BJ (cell line): ENCODE measurements at places on chromosomes 3 and 15.

DNA sequence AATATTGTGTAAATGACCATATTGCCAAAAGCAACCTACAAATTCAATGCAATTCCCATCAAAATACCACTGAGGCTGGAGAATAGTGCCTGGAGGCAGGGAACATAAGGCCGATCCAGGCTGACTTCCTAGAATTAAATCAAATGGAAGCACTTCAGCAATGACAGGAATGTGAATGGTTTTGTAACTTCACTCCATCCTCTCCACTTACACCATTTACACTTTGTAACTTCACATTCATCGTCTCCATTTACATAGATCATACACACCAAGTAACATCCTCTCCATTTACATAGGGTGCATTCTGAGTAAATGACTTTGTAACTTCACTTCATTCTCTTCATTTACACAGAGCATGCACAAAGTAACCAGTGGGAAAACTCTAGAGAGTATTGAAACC lies 11.6 kb downstream of the STRIT1 start:
- DNase-seq, result no peak

GRCh38 chr3:197471221-197472010 lies 84.4 kb downstream of the BDH1 start:
- DNase-seq, result no peak

- no peak for DNase-seq
These were observed 96.6 kb upstream of the LRIG1 start for GRCh38 chr3:66597308-66597863.

DNA sequence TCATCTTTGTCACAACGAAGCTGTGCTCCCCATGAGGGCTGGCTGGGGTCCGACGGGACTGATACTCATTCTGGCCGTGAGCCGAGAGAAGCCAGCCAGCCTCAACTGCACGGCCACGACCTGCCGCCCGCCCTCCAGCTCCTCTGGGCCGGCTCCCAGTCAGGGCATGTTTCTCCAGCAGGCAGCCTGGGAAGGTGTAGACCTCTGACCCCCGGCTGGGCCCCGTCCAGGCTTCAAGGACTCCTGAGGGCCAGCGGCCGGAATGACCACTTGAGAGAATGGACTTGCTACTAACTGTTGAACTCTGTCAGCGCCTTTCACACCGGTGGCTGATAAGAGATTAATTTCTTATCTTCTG lies 18.1 kb upstream of the MUC4 start:
- no peak for DNase-seq

- no peak for DNase-seq
These were observed 25.0 kb downstream of the CEP70 start for GRCh38 chr3:138569090-138569489.

DNA sequence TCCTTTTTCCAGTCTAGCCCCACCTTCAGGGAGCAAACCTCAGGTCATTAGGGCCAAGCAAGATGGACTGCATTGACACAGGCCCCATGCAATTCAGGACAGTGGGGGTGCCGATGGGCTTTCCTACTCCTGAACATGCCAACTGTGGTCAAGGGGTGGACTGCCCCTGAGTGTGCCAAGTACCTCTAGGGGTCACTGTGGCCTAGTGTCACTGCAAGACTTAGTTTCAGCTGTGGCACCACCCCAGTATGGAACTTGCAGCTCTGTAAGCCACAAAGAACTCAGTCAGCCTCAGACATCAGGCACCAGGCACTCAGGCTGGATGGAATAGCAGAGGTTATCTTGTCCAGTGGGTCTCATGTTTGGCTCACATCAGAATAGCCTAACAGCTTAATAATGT lies 32.3 kb downstream of the EXOG start:
- no peak for DNase-seq

GRCh38 chr3:53221345-53221744 lies 34.5 kb downstream of the TKT start:
- no peak for DNase-seq

GRCh38 chr15:69903470-69904469 lies 193.9 kb downstream of the TLE3 start:
- DNase-seq, result no peak

DNA sequence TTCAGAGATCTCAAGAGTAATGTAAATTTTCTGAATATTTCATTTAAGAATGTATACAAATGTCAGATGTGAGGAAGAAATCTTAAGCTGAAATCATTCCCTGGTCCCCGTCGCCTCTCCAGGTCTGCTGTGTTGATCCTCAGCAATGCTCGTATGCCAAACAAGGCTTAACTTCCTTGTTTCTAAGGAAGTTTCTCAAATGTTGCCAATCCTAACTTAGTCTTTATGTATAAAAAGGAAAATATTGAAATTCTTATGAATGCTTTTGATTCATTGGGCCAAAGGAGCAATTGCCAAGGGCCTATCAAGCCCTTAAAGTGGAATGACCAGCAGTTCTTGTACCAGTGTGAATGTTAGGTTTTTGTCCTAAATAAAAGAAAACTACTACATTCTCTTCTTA lies 507.7 kb upstream of the SEMA6D start:
- DNase-seq, result no peak

DNA sequence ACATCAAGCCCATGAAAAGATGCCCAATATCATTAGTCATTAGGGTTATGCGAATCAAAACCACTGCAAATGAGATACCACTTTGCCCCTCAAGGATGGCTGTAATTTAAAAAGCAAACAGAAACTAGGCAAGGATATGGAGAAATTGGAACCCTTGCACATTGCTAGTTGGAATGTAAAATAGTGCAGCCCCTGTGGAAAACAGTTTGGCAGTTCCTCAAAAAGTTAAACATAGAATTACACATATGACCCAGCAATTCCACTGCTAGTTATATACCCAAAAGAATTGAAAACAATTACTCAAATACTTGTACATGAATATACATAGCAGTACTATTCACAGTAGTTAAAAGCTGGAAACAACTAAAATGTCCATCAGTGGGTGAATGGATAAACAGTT lies 186.8 kb upstream of the CGNL1 start:
- no peak for DNase-seq

DNA sequence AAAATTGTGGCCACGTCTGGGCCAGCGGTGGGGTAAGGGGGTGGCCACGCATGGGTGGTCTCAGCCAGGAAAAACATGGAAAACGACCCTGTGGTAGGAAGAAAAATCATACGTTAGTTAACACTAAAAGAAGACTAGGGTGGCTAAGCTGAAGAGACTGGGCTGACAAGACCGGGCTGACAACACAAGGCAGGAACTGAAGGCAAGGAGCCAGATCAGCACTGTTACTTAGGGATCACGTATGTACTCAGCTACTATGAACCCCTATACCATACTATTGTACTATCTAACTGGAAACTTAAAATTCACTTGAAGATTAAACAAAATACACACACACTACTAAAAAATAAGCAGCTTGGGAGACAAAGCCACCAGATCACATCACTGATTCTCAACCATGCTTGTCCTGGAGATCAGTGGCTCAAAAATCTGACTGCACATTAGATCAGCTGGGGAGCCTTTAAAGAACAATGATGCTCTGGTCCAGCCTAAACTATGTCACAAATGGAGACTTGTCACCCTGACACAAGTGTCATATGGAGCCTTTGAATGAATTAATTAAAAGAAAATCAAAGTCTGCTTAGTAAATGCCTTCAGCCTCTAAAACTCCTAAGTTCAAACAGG lies 442.2 kb downstream of the SHQ1 start:
- DNase-seq, result no peak

GRCh38 chr3:128734523-128735189 lies 8.7 kb downstream of the RAB7A start:
- DNase-seq, result no peak

- no peak for DNase-seq
These were observed 18.4 kb upstream of the GFM1 start for GRCh38 chr3:158625881-158626280.

DNA sequence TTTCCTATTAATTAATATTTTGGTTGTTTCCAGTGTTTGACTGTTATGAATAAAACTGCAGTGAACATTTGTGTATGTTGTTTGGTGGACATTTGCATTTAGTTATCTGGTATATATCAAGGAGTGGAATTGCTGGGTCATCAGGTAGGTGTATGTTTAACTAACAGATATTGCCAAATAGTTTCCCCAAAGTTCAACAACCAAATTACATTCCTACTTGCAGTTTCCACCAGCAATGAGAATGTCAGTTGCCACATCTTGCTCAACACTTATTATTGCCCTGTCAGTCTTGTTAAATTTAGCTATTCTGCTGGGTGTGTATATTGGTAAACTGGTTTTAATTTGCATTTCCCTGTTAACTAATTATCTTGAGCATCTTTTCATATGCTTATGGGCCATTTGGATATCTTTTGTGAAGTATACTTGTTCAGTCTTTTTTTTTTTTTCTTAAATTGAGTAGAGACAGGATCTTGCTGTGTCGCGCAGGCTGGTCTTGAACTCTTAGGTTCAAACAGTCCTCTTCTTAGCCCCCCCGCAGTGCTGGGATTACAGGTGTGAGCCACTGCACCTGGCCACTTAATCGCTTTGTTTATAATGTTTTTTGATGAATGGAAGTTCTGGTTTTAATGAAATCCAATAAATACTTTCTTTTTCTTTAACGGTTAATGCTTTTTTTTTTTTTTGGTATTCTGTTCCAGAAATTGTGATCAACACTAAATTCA lies 7.9 kb downstream of the FEM1B start:
- DNase-seq, result no peak

GRCh38 chr3:61117045-61117898 lies 134.0 kb downstream of the FHIT start:
- no peak for DNase-seq

GRCh38 chr3:49199239-49199899 lies 28.0 kb downstream of the KLHDC8B start:
- DNase-seq, result no peak

- DNase-seq, result peak; percentile 62
These were observed 60.3 kb downstream of the RGMA start for GRCh38 chr15:93028632-93029213.

DNA sequence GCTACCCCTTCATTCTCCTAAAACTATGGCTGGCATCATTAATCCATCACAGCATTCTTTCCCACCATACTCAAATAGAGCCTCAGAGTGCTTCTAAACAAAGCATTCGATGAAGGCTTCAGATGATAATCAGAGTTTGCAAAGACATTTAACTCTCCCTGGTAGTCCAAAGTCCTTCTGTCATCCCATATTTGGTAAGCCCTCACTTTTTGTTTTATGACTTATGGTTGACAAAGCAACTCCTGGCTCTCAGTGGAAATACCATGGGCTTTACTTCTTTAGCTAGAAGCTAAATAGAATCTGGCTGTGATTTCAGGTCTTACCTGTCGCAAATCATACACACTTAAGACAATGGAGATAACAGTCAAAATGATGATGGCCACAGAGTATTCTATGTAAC lies 27.8 kb downstream of the ATP13A5 start:
- DNase-seq, result no peak

- no peak for DNase-seq
These were observed 1037.5 kb downstream of the NAALADL2 start for GRCh38 chr3:175896655-175897054.

DNA sequence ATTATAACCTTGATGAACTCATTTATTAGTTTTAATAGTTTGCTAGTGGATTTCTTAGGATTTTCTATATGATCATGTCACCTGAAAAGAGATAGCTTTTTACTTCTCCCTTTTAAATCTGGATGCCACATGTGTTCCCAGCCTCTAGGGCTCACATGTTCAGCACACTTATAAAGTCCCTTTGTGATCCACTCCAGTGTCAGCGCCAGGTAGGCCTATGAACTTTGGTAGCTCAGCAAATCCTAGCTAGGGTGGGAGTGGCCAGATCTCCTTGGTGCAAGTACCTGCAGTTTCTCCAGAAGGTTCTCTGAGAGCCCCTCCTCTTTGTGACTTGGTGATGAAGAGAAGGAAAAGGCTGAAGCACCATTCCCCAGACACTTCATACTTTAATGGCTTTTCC lies 8.7 kb downstream of the FETUB start:
- no peak for DNase-seq

DNA sequence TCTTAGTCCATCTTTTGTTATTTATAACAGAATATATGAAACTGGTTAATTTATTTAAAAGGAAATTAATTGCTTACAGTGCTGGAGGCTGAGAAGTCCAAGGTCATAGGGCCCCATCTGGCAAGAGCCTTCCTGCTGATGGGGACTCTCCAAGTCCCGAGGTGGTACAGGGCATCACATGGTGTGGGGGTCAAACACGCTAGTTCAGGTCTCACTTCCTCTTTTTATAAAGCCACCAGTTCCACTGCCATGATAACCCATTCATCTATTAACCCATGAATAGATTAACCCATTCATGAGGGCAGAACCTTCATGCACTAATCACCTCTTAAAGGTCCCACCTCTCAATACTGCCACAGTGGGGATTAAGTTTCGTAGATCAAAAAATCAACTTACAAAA lies 659.3 kb downstream of the NAALADL2 start:
- no peak for DNase-seq

DNA sequence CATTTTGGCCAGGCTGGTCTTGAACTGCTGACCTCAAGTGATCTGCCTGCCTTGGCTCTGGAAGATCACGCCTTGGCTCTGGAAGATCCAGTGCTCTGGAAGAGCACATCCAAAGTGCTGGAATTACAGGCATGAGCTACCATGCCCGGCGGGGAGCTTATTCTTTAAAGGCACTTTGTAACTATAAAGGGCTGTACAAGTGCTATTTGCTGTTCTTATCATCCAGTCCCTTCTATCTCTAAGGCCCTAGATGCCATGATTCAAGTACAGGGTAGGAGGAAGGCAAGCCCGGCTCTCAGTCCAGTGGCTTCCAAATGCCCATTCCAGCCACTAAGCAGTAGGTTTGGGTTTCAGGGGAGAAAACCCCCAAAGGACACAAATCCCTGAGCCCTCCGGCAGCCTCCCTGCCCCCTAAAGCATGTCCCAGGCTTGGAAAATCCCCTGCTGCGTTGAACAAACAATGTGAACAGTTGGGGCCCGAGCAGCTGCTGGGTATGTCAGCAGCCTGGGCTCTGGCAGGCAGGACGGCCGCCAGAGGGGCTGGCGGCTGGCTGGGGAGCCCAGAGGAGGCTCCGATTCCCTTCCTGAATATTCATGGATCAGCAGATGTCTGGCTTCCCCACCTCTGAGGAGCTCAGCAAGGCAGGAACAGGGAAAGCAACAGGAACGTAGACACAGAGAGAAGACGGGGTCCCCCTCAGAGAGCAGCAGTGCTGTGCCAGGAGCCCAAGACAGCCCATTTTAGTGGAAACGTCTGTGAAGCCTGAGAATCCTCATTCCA lies 7.7 kb downstream of the IGDCC4 start:
- DNase-seq, result no peak

- DNase-seq, result no peak
These were observed 367.3 kb downstream of the OCA2 start for GRCh38 chr15:27731776-27732175.
